ENCODE measurements at places on chromosomes 5 and 9.

DNA sequence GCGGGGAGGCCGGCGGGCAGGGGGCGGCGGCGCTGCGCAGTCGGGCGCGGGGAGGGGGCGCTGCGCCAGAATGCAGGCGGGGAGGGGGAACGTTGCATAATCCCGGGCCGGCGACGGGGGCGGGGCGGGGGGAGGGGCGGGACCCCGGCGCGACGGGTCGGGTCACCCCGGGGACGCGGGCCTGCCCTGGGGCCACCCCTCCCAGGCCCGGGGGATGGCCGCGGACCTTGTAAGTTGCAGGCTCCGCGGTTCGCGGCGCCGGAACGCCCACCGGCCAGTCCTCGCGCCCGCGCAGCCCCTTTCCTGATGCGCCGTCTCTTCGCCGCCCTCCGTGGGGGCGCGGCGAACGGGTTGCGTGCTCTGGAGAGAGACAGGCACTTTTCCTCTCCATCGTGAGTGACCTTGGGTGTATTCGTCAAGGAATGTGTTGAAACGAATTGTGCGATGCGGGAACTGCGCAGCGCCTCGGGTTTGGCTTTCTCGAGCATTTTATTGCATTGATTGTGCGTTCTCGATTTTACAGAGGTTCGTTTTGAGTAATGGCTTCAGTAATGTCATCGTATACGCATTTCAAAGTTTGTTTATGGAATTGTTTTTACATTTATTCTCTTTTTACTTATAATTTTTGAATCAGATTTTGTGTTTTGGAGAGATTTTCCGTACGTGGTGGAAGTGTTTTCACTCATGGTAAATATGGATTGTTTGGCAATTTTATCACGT lies 802 bp downstream of the SPIN1 start:
- no peak for DNase-seq

DNA sequence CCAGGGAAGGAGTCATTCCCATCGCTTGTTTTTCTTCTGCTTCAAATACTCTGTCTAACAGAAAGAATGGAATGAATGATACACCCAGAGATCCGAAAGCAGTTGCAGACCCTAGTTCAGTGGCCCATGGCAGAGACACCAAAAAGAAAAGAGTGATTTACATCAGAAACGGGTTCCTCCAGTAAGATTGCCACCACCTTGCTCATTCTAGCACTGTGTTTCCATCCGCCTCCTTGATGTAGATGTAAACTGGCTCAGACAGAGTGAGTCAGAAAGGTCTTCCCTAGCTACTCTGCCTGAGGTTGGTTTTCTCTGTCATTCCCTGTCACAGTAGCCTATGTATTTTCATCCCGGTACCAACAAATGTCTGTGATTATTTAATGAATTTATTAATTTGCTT lies 15.9 kb upstream of the CLINT1 start:
- no peak for DNase-seq

GRCh38 chr9:726005-726404 lies 115.5 kb upstream of the DMRT1 start:
- no peak for DNase-seq

DNA sequence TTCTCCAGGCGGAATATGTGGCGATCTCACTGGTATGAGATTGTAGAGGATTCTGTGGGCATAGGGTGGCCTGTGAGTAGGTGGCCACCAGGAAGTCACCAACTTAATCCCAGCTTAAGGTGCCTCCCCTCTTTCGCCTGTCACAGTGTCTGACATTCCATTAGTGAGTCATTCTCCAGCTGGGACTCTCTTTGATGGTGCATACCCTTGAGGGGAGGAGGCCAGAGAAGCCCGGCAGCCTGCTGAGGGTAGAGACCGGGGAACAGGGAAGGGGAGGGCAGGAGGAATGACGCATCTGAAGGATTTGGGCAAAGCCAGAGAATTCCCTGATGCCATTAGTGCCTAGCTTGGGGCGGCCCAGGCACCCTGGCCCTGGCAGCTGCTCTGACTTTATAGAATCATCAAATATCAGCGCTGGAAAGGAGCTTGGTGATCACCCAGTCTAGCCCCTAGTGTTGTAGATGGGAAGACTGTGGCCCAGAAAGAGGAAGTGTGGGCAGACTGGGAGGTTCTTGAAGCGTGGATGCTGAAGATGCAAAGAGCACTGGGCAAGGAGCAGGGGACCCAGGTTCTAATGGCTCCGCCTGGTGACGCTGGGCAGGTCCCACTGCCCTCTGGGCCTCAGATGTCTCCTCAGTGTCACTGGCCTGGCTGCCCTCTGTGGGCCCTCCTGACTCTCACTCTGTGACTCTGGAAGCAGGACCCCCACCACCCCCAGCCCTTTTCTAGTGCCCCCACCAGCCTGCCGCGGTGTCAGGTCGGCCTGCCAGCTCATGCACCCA lies 41.4 kb downstream of the DAB2IP start:
- DNase-seq: no peak

GRCh38 chr9:114278881-114279570 lies 43.9 kb upstream of the ORM1 start:
- DNase-seq: no peak

GRCh38 chr9:106886111-106887046 lies 23.4 kb downstream of the ZNF462 start:
- no peak for DNase-seq

DNA sequence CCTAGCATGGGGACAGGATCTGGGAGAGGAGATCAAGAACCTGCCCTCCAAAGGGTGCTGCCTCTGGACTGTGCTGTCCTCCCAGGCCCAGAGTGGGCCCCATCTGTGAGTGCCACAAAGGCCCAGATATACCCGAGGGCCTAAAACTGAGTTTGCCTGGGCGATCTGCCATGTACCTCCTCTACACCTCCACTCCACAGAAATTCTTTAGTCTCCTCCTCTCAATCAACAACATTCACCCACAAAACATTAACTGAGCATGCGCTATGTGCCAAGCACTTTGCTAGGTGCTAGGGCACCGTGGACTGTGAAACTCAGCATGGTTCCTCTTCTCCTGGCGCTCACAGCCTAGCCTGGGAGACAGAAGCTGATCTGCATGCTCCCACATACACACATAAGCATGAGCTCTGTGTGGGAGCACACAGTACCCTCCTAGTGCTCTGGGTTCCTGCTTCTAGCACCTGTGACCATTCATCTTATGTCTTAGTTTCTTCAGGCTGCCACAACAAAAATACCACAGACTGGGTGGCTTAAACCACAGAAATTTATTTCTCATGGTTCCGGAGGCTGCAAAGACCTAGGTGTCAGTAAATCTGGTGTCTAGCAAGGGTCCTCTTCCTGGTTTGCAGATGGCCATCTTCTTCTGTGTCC lies 82.0 kb upstream of the FSTL4 start:
- DNase-seq: no peak

DNA sequence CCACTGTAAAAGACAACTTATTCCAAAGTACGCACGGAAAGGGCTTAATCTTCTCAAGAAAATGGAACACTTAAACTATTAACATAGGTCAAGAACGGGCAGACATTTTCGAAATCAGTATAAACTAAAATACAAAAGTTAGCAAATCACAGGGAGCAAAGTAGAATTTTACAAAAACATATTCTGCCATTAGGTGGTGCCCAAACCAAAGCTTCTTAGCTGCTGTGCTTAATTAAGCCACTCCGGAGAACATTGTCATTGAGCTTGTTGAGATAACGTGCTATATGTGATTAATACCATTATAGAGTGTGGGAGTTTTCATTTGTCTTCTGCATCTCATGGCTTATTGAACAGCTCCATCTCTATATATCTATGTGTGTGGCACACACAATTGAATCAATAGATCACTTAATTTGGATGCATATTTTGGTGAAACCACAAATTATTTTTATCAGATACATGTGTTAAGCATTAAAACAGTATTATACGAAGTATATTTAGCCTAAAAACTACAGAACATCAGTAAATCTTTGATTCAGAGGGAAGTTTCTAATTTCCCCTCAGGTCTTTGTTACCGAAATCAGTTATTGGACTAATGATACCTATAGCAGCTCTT lies 23.4 kb downstream of the UBLCP1 start:
- DNase-seq: no peak

DNA sequence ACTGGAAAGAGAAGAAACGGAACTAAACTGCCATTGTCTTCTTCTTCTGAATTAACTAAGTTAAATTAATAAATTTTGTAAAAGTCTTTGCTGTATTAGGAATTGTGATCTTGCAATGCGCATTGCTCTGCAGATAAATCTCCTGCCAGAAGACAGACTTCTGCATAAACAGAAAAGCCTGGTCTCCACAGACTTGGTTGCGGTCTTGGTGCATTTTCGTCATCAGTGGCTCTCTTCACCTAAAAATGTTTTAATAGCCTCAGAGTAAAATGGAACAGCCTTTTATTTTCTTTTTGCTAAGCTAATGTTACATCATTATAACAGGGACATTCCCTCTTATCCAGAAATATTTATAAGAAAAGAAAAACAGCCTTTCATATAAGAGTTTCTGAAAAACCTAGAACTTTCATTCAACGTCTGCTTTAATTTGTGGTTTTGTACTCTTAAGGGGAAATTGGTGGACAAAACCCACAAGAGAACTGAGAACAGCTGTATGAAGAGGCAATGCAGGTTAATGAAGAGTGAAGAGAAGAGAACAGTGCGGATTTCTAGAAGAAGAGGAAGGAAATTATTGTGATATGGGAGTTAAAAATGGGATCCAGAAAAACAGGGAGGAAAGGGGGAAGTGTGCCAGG lies 10.1 kb downstream of the IFNA5 start:
- no peak for DNase-seq

GRCh38 chr5:106140101-106140500 lies 1530.6 kb downstream of the EFNA5 start:
- no peak for DNase-seq

GRCh38 chr5:138264183-138264582 lies 10.2 kb downstream of the GFRA3 start:
- no peak for DNase-seq

- no peak for DNase-seq
Measured at GRCh38 chr5:159680095-159680494, 236.2 kb upstream of the ADRA1B start.
